ENCODE measurements at places on chromosomes 2 and 18.

GRCh38 chr2:126804347-126804746 lies 94.3 kb upstream of the TEX51 start:
- DNase-seq = no peak

- DNase-seq = no peak
Observed at GRCh38 chr2:205702576-205702975, 20.3 kb downstream of the NRP2 start.

GRCh38 chr2:225274751-225275150 lies 124.8 kb upstream of the NYAP2 start:
- no peak for DNase-seq

DNA sequence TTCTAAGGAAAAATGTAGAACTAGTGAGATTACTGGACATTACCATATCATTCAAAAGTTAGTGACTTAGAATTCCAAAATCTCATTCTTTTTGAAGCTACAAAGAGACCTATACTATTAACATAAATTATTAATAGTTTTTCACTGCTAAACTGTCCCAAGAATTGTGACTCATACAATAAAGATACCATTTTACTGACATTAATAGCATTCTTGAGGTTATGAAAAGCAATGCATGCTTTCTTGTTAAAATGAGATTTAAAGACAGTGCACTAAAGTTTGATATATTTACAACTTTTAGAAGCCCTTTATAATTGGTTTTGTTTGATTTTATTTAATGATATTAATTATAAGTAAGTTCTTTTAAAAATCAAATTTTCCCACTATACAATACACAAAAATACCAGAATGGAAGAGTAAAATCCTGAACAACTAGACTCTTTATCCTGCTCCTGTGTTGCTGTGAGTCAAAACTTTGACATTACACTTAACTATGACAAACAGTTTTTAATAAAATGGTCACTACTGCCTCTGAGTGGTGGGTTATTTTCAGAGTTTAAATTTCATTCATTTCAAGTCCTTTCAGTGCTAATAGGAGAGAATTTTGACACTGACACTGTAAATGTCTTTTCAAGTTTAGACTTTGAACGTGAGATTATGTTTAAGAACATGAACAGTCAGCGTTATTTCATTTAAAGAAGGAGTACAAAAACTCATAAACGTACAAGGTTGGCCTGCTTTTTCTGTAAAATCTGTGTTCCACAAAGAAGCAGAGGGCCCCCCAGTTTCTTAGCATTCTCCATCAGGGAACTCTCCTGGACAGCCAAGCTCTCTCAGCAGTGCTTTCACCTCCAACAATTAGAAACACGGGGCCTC lies 54.5 kb downstream of the FAM124B start:
- no peak for DNase-seq

DNA sequence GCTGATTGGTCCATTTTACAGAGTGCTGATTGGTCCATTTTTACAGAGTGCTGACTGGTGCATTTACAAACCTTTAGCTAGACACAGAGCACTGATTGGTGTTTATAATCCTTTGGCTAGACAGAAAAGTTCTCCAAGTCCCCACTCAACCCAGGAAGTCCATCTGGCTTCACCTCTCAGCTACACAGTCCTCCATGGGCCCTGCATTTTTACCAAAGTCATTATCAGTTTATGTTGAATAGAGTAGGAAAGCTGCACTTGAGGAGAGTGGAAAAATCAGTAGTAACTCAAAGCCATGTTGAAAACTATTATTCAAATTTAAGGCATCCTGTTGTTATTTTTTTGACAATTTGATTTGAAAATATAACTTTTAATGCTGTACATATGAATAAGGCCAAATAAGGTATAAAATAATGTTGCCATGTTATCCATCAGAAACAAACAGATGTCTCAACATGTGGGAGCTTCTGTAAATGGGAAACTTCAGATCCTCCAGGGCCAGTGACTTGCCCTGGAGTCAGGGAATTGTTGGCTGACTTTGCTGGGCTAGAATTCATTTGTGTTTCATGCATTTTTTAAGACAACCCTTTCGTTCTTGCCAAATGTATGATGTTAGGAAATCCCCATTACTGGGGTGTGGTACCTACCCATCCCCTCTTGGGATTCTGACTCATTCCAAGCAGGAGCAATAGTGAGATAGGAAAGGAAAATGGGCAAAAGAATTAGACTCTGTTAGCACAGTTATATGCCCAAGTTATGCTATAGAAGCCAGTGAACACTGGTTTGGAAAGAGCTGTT lies 37.8 kb upstream of the CCDC195 start:
- DNase-seq = no peak

DNA sequence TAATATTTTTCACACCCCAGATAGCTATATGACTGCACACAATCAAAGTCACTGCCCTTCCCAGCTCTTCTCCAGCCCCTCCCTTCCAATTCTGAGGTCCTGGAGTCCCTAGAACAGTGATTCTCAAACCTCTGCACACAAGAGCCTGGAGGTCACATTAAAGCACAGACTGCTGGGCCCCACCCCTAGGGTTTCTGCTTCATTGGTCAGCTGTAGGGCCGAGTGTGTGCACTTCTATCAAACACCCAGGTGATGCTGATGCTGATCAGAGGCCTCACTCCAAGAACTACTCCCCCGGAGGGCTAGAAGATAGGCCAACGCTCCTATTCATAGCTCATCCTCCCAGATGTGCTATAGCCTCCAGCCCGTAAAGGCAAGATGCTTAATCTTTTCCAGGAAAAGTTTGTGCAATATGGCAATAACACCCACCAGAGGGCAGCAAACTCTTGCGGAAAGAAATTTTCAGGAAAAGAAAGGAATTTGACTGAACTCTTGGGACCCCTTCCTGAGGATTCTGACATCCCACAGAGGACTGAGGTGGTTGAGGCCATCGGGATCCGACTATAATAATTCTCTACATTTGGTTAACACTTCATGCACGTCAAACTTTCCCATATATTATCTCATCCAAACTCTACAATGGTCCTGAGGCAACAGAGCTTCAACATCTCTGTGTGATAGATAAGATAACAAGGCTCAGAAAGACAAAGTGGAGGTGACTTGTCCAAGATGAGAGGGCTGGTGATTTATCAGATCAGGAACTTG lies 194.2 kb upstream of the PKDCC start:
- no peak for DNase-seq

- no peak for DNase-seq
Observed at GRCh38 chr2:54254180-54254579, 1.8 kb downstream of the TSPYL6 start.

- no peak for DNase-seq
Observed at GRCh38 chr18:395456-396250, 104.8 kb downstream of the COLEC12 start.

- no peak for DNase-seq
Observed at GRCh38 chr2:97764559-97765263, 51.3 kb downstream of the ZAP70 start.

Data from NCI-H1417 treated with DMSO at 0.1 percent for 48 hours (cell line).